Ascending aorta (tissue), 2 donors: ENCODE measurements at places on chromosomes 2 and 18.

DNA sequence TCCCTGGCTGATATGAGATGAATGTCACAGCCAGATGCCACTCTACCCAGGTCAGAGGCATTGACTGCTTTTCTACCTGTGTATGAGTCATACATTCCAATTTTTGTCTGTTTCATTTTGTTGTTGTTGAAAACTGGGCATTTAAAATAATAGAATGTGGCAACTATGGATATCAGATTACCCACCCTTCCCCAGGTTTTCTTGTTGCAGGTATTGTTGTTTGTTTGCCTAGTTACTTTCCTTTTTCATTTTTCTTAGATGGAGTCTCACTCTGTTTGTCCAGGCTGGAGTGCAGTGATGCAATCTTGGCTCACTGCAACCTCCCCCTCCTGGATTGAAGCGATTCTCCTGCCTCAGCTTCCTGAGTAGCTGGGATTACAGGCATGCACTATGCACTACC is 70.2 kb downstream of the LRRC30 start:
- no peaks in the 10 kb centered on the region for H3K4me1 ChIP-seq
- H3K36me3 ChIP-seq = no peaks in the 10 kb centered on the region
- no peak overlapping the region for H3K4me3 ChIP-seq
- H3K27ac ChIP-seq = no peak overlapping the region
- no peaks in the 10 kb centered on the region for H3K27me3 ChIP-seq

- no peak overlapping the region for H3K4me3 ChIP-seq
- no peak for DNase-seq
- no peaks in the 10 kb centered on the region for H3K36me3 ChIP-seq
These were observed 159.6 kb downstream of the RND3 start for GRCh38 chr2:150327564-150328489.

- H3K27ac ChIP-seq = no peak overlapping the region
- H3K4me1 ChIP-seq = no peaks in the 10 kb centered on the region
- no peaks in the 10 kb centered on the region for H3K36me3 ChIP-seq
- no peak overlapping the region for H3K4me3 ChIP-seq
These were observed 13.9 kb downstream of the IL37 start for GRCh38 chr2:112924821-112925220.

GRCh38 chr2:46053564-46053963 is 243.6 kb upstream of the EPAS1 start:
- H3K36me3 ChIP-seq = no peaks in the 10 kb centered on the region
- no peak overlapping the region for H3K4me3 ChIP-seq
- DNase-seq = no peak
- peaks cover 9% of the 10 kb centered on the region for H3K4me1 ChIP-seq
- no peaks in the 10 kb centered on the region for H3K27me3 ChIP-seq

- no peaks in the 10 kb centered on the region for H3K4me1 ChIP-seq
- no peaks in the 10 kb centered on the region for H3K36me3 ChIP-seq
- H3K4me3 ChIP-seq = no peak overlapping the region
- H3K27ac ChIP-seq = no peak overlapping the region
- no peak for DNase-seq
These were observed 60.1 kb upstream of the RMP24 start for GRCh38 chr18:35912332-35912731.

GRCh38 chr18:30150586-30151250 is 891.8 kb downstream of the DSC3 start:
- H3K4me3 ChIP-seq = no peak overlapping the region
- H3K36me3 ChIP-seq = no peaks in the 10 kb centered on the region
- H3K27ac ChIP-seq = no peak overlapping the region
- no peaks in the 10 kb centered on the region for H3K27me3 ChIP-seq

GRCh38 chr2:216873573-216873972 is 13.7 kb upstream of the TNP1 start:
- no peaks in the 10 kb centered on the region for H3K27me3 ChIP-seq
- DNase-seq = no peak
- no peak overlapping the region for H3K4me3 ChIP-seq
- H3K27ac ChIP-seq = no peak overlapping the region
- no peaks in the 10 kb centered on the region for H3K36me3 ChIP-seq

DNA sequence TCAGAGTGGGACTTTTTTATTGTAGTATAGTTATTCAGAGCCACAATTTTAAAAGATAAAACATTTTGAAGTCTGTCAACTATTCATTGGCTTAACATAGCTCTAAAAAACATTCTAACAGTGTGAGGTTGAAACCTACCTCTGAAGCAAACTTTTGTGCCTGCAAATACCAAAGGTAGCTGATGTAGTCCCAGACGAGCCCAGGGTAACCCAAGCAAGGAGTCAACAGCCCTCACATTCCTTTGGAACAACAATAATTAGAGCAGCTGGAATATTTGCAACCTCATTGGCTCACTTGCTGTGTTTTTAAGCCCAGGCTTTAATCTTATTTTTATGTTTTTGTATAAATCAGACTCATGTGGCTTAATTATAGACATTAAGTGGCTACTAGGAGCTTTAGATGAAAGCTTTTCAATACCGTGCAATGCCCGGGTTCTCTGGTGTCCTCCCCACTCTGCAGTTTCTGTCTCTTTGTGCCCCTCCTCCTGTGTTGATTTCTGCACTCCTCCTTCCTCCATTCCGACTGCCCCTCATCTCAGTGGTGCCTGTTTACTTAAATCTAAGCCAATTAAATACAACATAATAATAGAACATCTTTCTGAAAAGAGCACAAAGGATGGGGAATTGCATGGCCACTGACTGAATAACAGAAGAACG is 157.9 kb upstream of the UNC80 start:
- H3K4me3 ChIP-seq = no peak overlapping the region
- H3K27ac ChIP-seq = no peak overlapping the region
- no peaks in the 10 kb centered on the region for H3K4me1 ChIP-seq
- no peaks in the 10 kb centered on the region for H3K27me3 ChIP-seq
- DNase-seq = no peak

DNA sequence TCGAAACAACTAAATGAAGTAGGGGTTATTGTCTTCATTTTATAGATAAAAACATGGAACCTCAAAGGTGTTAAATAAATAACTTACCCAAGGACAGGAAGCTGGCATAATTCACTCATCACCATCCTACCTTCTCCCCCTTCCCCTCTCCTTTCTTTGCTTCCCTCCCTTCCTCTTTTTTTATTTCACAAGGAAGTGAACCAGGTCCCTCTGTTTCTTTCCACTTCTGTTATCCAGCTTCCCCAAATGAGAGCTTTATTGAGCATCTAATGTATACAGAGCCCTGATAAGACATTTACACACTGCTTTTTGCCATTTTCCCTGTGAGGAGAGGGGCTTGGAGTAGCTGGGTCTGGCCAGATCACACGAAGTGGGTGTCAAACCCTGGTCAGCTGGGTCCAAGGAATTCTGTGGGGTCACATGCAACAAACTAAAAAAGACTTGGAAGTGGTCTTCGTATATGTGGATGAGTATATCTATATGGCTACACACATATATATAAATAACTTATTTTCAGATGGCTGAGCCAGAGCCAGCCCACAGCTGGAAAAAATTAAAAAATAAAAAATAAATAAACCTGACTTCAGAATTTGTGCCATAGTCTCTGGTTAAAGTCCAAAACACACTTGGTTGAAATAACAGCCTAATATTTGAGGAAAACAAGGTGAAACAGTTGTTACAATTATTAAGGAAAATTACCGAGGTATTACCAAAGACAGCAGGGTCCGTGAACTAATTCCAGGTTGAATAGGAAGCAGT is 49.3 kb upstream of the FOSL2 start:
- peak overlapping the region; percentile 12 for H3K4me3 ChIP-seq
- H3K4me1 ChIP-seq = peaks cover 10% of the 10 kb centered on the region
- no peak for DNase-seq
- H3K36me3 ChIP-seq = no peaks in the 10 kb centered on the region
- H3K27ac ChIP-seq = peak overlapping the region; percentile 78
- H3K27me3 ChIP-seq = no peaks in the 10 kb centered on the region

DNA sequence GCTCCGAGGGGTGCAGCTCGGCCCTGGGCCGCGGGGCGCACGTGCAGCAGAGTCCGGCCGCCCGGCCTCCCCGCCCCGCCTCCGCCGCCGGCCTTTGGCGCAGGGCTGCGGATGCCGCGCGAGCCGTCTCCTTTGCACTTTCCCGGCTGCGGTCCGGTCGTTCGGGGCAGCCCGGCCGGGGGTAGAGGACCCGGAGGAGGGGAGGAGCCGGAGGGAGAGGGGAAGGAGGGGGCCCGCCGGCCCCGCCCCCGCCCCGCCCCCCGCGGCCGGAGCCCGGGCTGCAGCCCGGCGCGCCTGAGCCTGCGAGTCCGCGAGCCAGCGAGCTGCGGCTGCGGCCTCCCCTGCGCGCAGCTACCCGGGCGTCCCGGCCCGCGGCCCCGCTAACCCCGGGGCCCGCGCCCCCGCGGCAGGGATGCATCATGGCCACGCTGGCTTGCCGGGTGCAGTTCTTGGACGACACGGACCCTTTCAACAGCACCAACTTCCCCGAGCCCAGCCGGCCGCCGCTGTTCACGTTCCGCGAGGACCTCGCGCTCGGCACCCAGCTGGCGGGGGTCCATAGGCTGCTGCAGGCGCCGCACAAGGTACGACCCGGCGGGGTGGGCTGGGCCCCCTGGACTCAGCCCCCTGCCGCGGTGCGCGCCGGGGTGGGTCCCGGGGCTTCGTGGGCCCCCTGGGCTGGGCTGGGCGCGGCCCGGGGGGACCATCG is at the start of gene FHOD3:
Gene FHOD3, plus strand, starts transcription at position 297 of the 709 bp plus-strand sequence. Its CDS starts 123 bp downstream, at position 420.
- peak within 1 kb of the TSS; percentile 84 for H3K27ac ChIP-seq
- peak; percentile 85 for DNase-seq
- H3K4me1 ChIP-seq = peaks cover 5% of the 10 kb centered on the region
- H3K36me3 ChIP-seq = no peaks in the 10 kb centered on the region
- no peaks in the 10 kb centered on the region for H3K27me3 ChIP-seq

DNA sequence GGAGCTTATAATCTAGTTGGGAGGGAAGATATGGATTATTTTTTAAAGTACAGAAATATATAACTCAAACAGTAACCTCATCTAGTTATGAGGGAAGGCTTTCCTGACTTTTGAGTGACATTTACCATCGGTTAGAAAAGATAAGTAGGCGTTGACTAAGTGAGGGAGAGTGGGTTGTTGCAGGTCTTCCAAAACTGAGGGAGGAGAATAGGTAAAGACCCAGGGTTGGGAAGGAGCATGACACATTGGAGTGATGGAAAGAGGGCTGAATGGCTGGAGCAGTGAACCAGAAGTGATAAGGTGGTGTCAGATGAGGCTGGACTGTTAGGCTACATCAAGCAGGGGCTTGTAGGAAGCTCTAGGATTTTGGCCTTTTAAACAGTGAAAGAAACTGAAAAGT is 10.6 kb upstream of the NUP35 start:
- no peak for DNase-seq
- no peak overlapping the region for H3K27ac ChIP-seq
- H3K27me3 ChIP-seq = no peaks in the 10 kb centered on the region
- H3K4me1 ChIP-seq = no peaks in the 10 kb centered on the region

- no peaks in the 10 kb centered on the region for H3K27me3 ChIP-seq
- no peaks in the 10 kb centered on the region for H3K36me3 ChIP-seq
- H3K4me3 ChIP-seq = no peak overlapping the region
- H3K4me1 ChIP-seq = no peaks in the 10 kb centered on the region
- DNase-seq = no peak
These were observed 331.2 kb upstream of the MYT1L start for GRCh38 chr2:2662037-2662846.

GRCh38 chr2:174972924-174973323 is 32.3 kb downstream of the CHN1 start:
- H3K4me1 ChIP-seq = no peaks in the 10 kb centered on the region
- no peaks in the 10 kb centered on the region for H3K36me3 ChIP-seq
- no peak for DNase-seq
- H3K27ac ChIP-seq = no peak overlapping the region
- no peaks in the 10 kb centered on the region for H3K27me3 ChIP-seq

- H3K27me3 ChIP-seq = no peaks in the 10 kb centered on the region
- peaks cover 3% of the 10 kb centered on the region for H3K4me1 ChIP-seq
- DNase-seq = no peak
These were observed 372.8 kb downstream of the MTX2 start for GRCh38 chr2:176642074-176642473.

- H3K27ac ChIP-seq = no peak overlapping the region
- no peaks in the 10 kb centered on the region for H3K36me3 ChIP-seq
- no peak overlapping the region for H3K4me3 ChIP-seq
- no peaks in the 10 kb centered on the region for H3K4me1 ChIP-seq
- DNase-seq = no peak
These were observed 852.1 kb downstream of the CPS1 start for GRCh38 chr2:211408483-211408891.

DNA sequence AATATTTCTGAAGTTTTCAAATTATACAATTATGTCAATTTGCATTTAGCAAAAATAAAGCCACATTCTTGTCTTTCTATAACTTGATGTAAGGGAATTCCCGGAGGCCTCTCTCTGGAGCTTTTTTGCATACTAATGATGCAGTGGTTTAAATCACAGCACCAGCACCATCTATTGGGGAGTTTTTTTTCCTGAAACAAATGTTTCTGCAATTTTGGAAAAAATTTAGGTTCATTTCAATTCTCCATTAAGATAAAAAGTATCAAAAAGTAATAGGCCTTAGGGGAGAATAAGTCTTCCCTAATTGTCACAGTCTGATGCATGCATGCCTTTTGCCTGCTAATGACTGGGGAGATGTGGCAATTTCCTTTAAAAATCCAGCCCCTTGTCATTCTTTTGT is 13.5 kb downstream of the CBLN2 start:
- no peak overlapping the region for H3K4me3 ChIP-seq
- no peaks in the 10 kb centered on the region for H3K4me1 ChIP-seq
- H3K27ac ChIP-seq = no peak overlapping the region
- no peaks in the 10 kb centered on the region for H3K36me3 ChIP-seq
- DNase-seq = no peak
- no peaks in the 10 kb centered on the region for H3K27me3 ChIP-seq

- H3K27ac ChIP-seq = no peak overlapping the region
These were observed 177.5 kb upstream of the TPO start for GRCh38 chr2:1235806-1236205.

GRCh38 chr2:235894839-235895238 is 273.3 kb downstream of the GBX2 start:
- H3K27me3 ChIP-seq = no peaks in the 10 kb centered on the region
- H3K27ac ChIP-seq = no peak overlapping the region
- no peaks in the 10 kb centered on the region for H3K4me1 ChIP-seq
- no peak for DNase-seq

DNA sequence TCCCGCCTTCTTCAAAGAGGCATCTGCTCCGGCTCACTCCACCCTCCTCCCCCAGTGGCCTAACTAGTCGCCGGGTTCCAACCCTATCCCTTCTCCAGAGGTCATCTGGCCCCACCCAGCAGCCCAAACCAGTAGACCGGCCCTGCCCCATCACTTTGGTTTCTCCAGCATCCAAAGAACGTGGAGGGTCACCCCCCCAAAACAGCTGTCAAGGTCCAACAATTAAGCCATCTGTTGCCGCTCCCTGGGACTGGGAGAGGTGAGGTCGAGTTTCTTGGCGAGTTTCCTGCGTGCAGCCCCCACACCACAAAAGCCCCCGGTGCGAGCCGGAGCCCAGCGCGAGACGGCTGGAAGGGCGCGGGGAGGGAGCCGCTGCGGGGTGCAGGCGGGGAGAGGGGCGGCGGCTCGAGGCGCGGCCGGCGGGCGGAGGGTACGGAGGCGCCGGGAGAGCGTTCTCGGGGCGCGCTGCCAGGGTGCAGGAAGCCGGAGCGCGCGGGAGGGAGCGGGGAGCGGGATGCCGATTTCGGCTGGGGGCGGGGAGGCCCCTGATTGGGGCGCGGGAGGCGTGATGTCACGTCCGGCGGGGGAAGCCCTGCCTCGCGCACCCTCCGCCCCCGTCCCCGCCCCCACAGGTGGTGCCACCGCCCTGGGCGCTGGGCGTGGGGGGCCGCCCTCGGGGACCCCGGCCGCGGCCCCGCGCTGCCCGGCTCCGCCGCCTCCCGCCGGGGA is 571 bp upstream of the GPC1 start:
- H3K36me3 ChIP-seq = no peaks in the 10 kb centered on the region
- H3K27me3 ChIP-seq = no peaks in the 10 kb centered on the region
- DNase-seq = peak; percentile 95

GRCh38 chr18:74141667-74142066 is 6.0 kb downstream of the FBXO15 start:
- no peaks in the 10 kb centered on the region for H3K27me3 ChIP-seq
- no peak for DNase-seq
- no peak overlapping the region for H3K4me3 ChIP-seq
- no peaks in the 10 kb centered on the region for H3K4me1 ChIP-seq
- no peak overlapping the region for H3K27ac ChIP-seq
